Heart left ventricle (tissue), 16 donors: ENCODE measurements at places on chromosomes 16 and 17. TPM values are rescaled to one million over a fixed set of nuclear protein-coding genes. Genes with fewer than 3 reads are reported as not detected.

DNA sequence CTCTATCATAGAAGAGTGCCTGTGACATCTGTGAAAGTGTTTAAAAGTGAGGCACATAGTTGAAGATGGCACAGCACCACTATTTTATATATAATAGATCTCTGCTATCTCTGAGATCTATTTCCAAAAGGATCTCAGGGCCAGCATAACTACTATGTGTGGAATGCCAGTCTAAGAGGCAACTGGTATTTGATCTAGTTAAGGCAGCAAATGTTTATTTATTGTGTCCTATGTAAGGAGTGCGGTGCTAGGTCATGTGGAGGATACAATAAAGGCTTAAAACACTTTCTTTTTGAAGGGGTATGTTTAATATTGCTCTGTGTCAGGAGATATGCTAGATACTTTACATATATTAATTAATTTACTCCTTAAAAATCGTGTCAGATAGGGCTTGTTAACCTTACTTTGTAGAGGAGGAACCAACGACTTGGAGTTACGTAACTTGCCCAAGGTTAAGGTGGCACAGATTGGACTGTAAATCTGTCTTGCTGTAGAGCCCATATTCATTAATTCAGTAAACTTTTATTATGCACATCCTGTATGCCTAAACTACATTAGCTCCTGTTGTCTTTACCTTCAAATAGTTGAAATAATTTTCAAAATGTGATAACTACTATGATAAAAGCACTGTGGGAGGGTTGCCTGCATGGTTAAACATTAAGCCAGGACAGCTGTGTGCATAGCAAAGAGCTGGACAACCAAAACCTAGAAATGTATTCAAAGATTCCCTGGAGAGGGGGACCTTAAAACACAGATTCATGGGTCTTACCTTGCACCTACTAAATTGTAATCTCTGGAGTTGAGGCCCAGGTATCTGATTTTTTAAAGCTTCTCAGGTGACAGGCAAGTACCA is 83.3 kb downstream of the NLK start:
- DNase-seq, result no peak

GRCh38 chr16:54116124-54116655 is 170.4 kb downstream of the IRX3 start:
- DNase-seq, result no peak

Gene GCGR
- total RNA-seq, result not detected

Gene RND2
- 0.43 TPM for total RNA-seq

Gene NLRC5
- 9.1 TPM for total RNA-seq

Gene E4F1
- total RNA-seq, result 8.4 TPM
